ENCODE measurements at places on chromosomes 7 and 10. TPM values are rescaled to one million over a fixed set of nuclear protein-coding genes. Genes with fewer than 3 reads are reported as not detected.

ACSL5 gene
- total RNA-seq = 79.1 TPM

DNA sequence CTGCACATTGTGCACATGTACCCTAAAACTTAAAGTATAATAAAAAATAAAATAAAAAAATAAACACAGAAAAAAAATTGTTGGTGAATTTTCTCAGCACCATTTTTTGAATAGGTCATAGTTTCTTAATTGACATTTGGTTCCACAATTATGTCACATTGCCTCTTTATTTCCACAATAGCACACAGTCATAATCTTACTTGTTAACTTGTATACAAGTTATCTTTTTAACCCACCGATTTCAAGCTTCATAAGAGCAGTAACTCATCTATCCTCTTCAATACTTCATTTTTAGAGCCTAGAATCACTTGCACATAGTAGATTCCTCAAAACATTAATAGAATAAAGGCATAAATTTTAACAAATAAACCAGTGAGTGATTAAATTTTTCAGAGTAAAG lies 1425.1 kb upstream of the LRRTM3 start:
- no peak overlapping the region for H3K4me3 ChIP-seq
- H3K4me1 ChIP-seq = no peaks in the 10 kb centered on the region
- no peak for DNase-seq

CREB5 gene
- 8.9 TPM for total RNA-seq

- no peaks in the 10 kb centered on the region for H3K4me1 ChIP-seq
- H3K27ac ChIP-seq = peak overlapping the region; percentile 36
- no peaks in the 10 kb centered on the region for H3K27me3 ChIP-seq
- H3K4me3 ChIP-seq = no peak overlapping the region
- peak; percentile 87 for DNase-seq
Measured at GRCh38 chr7:101717628-101718357, 88.7 kb upstream of the MYL10 start.

GRCh38 chr10:48605786-48606529 lies 1.1 kb upstream of the ARHGAP22 start:
- no peak overlapping the region for H3K27ac ChIP-seq
- H3K4me3 ChIP-seq = no peak overlapping the region
- DNase-seq = no peak
- H3K27me3 ChIP-seq = no peaks in the 10 kb centered on the region
- H3K36me3 ChIP-seq = no peaks in the 10 kb centered on the region
- peaks cover 4% of the 10 kb centered on the region for H3K4me1 ChIP-seq

SPDYE5 gene
- not detected for total RNA-seq

GRCh38 chr10:106450966-106451365 lies 713.5 kb downstream of the SORCS1 start:
- no peak overlapping the region for H3K4me3 ChIP-seq
- H3K27ac ChIP-seq = no peak overlapping the region
- DNase-seq = no peak
- H3K4me1 ChIP-seq = no peaks in the 10 kb centered on the region
- no peaks in the 10 kb centered on the region for H3K27me3 ChIP-seq
- H3K36me3 ChIP-seq = no peaks in the 10 kb centered on the region

ZYX gene
- 263 TPM for total RNA-seq

- H3K36me3 ChIP-seq = no peaks in the 10 kb centered on the region
- DNase-seq = no peak
- H3K4me3 ChIP-seq = no peak overlapping the region
Measured at GRCh38 chr7:155464948-155465739, 7.2 kb downstream of the EN2 start.

- no peaks in the 10 kb centered on the region for H3K27me3 ChIP-seq
- no peak overlapping the region for H3K4me3 ChIP-seq
- DNase-seq = no peak
- no peaks in the 10 kb centered on the region for H3K4me1 ChIP-seq
- no peaks in the 10 kb centered on the region for H3K36me3 ChIP-seq
- no peak overlapping the region for H3K27ac ChIP-seq
Measured at GRCh38 chr10:64626924-64627323, 1105.7 kb downstream of the REEP3 start.

GRCh38 chr10:103273041-103273441 lies 3.9 kb upstream of the INA start:
- no peaks in the 10 kb centered on the region for H3K36me3 ChIP-seq
- peaks cover 31% of the 10 kb centered on the region for H3K27me3 ChIP-seq
- peaks cover 7% of the 10 kb centered on the region for H3K4me1 ChIP-seq
- DNase-seq = no peak
- H3K4me3 ChIP-seq = no peak overlapping the region

DNA sequence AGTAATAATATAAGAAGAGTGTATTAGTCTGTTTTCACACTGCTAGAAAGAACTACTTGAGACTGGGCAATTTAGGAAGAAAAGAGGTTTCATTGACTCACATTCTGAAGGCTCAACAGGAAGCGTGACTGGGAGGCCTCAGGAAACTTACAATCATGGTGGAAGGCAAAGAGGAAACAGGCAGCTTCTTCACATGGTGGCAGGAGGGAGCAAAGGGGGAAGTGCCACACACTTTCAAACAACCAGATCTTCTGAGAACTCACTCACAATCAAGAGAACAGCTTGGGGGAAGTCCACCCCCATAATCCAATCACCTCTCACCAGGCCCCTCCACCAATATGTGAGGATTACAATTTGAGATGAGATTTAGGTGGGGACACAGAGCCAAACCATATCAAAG lies 212.5 kb upstream of the HDAC9 start:
- no peaks in the 10 kb centered on the region for H3K36me3 ChIP-seq
- no peaks in the 10 kb centered on the region for H3K4me1 ChIP-seq
- DNase-seq = no peak
- no peaks in the 10 kb centered on the region for H3K27me3 ChIP-seq

AKR1E2 gene
- total RNA-seq = 10.0 TPM

CYP3A4 gene
- not detected for total RNA-seq

EVX1 gene
- total RNA-seq = not detected

NRCAM gene
- 2.0 TPM for total RNA-seq

CAMK1D gene
- 17.1 TPM for total RNA-seq

GRCh38 chr7:155870334-155871180 lies 58.3 kb upstream of the SHH start:
- H3K4me3 ChIP-seq = no peak overlapping the region
- H3K36me3 ChIP-seq = no peaks in the 10 kb centered on the region
- no peak for DNase-seq
- no peaks in the 10 kb centered on the region for H3K4me1 ChIP-seq

- no peaks in the 10 kb centered on the region for H3K27me3 ChIP-seq
- no peaks in the 10 kb centered on the region for H3K36me3 ChIP-seq
- peaks cover 4% of the 10 kb centered on the region for H3K4me1 ChIP-seq
Measured at GRCh38 chr10:43206391-43207235, 60.3 kb downstream of the RASGEF1A start.

DNA sequence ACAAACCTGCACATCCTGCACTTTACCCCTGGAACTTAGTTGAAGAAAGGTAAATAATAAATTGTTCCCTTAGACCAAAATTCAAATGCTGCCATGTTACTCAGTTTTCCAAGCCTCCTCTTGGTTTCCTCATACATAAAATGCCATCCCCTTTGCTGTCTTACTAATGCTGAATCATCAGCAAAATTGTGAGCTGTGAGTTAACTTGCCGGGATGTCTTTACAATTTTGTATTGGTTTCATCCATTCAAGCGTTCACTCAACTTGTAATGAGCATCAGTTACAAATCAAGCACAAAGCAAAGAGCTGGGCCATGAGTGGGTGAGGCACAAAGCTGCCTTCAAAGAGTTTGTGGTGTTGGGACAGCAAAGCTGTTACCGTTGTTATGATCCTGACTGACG lies 395.8 kb upstream of the ZMIZ1 start:
- H3K27ac ChIP-seq = no peak overlapping the region
- no peaks in the 10 kb centered on the region for H3K36me3 ChIP-seq
- no peaks in the 10 kb centered on the region for H3K27me3 ChIP-seq
- no peak for DNase-seq
- H3K4me3 ChIP-seq = no peak overlapping the region

GRCh38 chr10:30862486-30862885 lies 169.2 kb downstream of the ZNF438 start:
- no peak overlapping the region for H3K4me3 ChIP-seq
- H3K36me3 ChIP-seq = no peaks in the 10 kb centered on the region
- no peaks in the 10 kb centered on the region for H3K27me3 ChIP-seq

NPFFR1 gene
- 1.1 TPM for total RNA-seq

LRRN3 gene
- total RNA-seq = 8.9 TPM

TMEM176B gene
- 68.2 TPM for total RNA-seq

- no peak overlapping the region for H3K4me3 ChIP-seq
- no peaks in the 10 kb centered on the region for H3K4me1 ChIP-seq
- no peaks in the 10 kb centered on the region for H3K36me3 ChIP-seq
- no peak overlapping the region for H3K27ac ChIP-seq
- no peaks in the 10 kb centered on the region for H3K27me3 ChIP-seq
Measured at GRCh38 chr10:71939304-71939703, 24.9 kb upstream of the CHST3 start.

DNA sequence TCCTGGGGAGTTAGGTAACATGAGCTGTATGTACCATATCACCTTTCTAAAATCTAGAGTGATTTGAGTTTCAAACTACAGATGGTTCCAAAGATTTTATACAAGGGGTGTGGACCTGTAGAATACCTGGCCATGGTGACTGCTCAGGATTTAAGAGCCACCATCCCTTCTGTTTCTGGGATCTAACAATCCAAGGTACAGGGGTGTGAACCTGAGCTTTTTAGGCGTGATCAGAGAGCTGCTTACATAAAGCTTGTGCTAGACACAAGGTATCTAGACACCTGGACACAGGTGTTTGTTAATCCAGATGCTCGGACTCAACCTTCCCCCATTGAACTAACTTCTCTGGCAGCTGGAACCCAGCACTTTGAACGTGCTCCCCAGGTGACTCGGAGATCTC lies 516.4 kb downstream of the RPS24 start:
- no peaks in the 10 kb centered on the region for H3K27me3 ChIP-seq
- peaks cover 5% of the 10 kb centered on the region for H3K4me1 ChIP-seq
- H3K27ac ChIP-seq = no peak overlapping the region
- DNase-seq = no peak

DNA sequence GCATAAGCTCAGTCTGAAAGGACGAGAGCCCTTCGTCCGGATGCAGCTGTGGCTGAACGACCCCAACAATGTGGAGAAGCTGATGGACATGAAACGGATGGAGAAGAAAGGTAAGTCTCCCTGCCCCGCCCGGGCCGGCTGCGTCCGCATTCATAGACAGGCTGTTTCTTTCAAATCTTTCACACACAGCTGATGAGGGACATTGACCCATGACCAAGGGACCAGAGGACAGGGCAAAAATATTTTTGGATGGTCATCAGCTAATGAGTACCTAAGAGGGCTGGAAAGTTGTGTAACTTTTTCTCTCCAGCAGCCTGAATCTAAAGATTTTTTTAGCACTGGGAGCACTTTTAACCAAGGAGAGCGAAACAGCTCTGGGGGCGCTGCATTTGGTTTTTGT lies 52.5 kb upstream of the SH2B2 start:
- H3K36me3 ChIP-seq = peaks cover 54% of the 10 kb centered on the region
- DNase-seq = no peak
- H3K4me3 ChIP-seq = no peak overlapping the region
- H3K27me3 ChIP-seq = no peaks in the 10 kb centered on the region

AMPH gene
- total RNA-seq = 0.58 TPM

DNA sequence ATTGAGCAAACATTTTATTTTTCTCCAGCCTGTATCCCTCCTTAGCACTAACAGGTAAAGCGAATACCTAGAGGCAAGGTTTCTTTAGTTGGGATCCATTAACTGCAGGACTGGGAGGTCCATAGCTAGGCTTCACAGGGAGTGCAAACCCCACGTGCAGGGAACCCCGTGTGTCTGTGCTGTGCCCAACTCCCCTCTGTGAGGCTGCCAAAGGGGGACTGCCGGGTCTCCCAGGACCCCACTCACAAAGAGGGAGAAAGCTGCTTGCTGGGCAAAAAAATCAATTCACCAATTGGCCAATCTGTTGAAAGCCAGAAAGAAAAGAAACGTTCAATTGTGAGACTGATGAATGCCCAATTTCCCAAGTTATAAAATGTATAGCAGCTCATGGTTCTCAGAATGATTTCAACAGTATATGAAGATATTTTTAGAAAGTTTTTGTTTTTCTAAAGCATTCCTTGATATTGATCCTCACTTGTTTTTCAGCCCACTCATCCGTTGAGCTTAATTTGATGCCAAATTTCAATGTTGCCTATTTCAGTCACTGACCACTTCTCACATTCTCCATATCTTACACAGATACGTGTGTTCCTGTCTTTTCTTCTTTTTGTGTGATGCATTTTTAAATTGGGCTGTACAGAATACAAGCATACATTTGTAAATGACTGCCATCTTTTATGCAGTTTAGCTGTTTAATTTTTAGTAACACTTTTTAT lies 202.7 kb upstream of the PRSS58 start:
- no peaks in the 10 kb centered on the region for H3K36me3 ChIP-seq
- no peaks in the 10 kb centered on the region for H3K27me3 ChIP-seq
- H3K4me1 ChIP-seq = no peaks in the 10 kb centered on the region
- no peak for DNase-seq

GRCh38 chr10:57049096-57049495 lies 688.0 kb upstream of the ZWINT start:
- no peak for DNase-seq
- no peaks in the 10 kb centered on the region for H3K36me3 ChIP-seq
- H3K4me3 ChIP-seq = no peak overlapping the region

SUN3 gene
- not detected for total RNA-seq

FAM241B gene
- total RNA-seq = 5.2 TPM

ADCYAP1R1 gene
- 1.8 TPM for total RNA-seq

MGAM2 gene
- 0.61 TPM for total RNA-seq

DNA sequence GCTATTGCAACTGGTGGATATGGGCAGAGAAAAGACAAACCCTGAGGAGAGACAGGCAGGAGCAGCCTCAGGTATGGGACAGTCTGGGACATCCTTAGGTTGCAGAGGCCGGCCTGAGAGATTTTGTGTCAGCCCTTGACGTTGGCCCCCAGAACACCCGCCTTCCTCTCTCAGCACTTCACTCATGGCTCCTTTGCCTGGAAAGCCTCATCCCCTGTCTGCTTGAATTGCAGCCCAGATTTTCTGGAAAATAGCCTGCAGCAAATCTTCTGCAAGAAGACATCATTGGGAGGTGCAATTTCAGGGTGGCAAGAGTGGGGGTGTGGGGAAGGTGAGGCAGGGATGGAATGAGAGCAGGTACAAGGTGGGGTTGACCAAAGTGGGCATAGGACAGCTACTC lies 2.2 kb upstream of the FRMD4A start:
- H3K27ac ChIP-seq = no peak overlapping the region
- H3K27me3 ChIP-seq = peaks cover 27% of the 10 kb centered on the region
- no peak for DNase-seq
- no peak overlapping the region for H3K4me3 ChIP-seq

DNA sequence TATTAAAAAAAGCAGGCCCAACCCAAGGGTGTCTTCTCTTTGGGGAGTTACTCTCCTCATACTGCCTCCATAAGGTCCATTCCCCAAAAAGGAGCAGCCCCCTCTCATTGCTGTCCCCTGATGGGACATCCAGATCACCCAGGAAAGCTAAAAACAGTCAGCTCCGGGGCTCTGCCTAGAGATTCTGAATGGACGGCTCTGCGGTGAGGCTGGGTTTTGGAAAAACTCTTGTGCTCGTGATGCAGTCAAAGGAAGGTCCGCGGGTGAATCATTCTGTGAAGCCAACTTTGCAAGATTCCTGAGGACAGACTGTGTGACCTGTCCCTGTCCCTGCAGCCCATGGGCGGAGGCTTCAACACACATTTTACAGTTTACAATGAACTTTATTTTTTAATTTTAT lies 351.5 kb downstream of the TYW1 start:
- H3K4me1 ChIP-seq = no peaks in the 10 kb centered on the region
- no peak for DNase-seq
- no peak overlapping the region for H3K27ac ChIP-seq
- H3K36me3 ChIP-seq = no peaks in the 10 kb centered on the region

GRCh38 chr10:11697718-11698527 lies 44.3 kb upstream of the ECHDC3 start:
- H3K27me3 ChIP-seq = no peaks in the 10 kb centered on the region
- H3K27ac ChIP-seq = no peak overlapping the region
- H3K36me3 ChIP-seq = no peaks in the 10 kb centered on the region
- no peak overlapping the region for H3K4me3 ChIP-seq
- H3K4me1 ChIP-seq = no peaks in the 10 kb centered on the region

CLCN1 gene
- total RNA-seq = not detected

NKX1-2 gene
- not detected for total RNA-seq

All from upper lobe of right lung (tissue), 1 donor.